Mesangial cell (primary cell): ENCODE measurements at places on chromosomes 12 and 14. TPM values are rescaled to one million over a fixed set of nuclear protein-coding genes. Genes with fewer than 3 reads are reported as not detected.

Gene AMN
- total RNA-seq: 1.4 TPM in 1 of 2 replicates, not detected in the other

Gene ESYT1
- 318 and 340 TPM in 2 replicates for total RNA-seq

Gene OS9
- total RNA-seq: 132 and 162 TPM in 2 replicates

Gene EML5
- 0.16 and 0.25 TPM in 2 replicates for total RNA-seq

Gene VRTN
- not detected in 2 replicates for total RNA-seq

Gene ANGEL1
- total RNA-seq: 6.4 and 11.4 TPM in 2 replicates

Gene EFCAB11
- 1.5 and 3.1 TPM in 2 replicates for total RNA-seq

Gene BCL2L14
- total RNA-seq: not detected in 2 replicates

Gene AMDHD1
- 0.51 TPM in 1 of 2 replicates, not detected in the other for total RNA-seq

Gene FZD10
- total RNA-seq: 0.49 and 0.51 TPM in 2 replicates
